ENCODE measurements at places on chromosomes 1 and 21.
A peak's percentile ranks its signal among the peaks of the same experiment; 100 is the strongest.

GRCh38 chr1:10193288-10193687, 17.1 kb upstream of the KIF1B start:
- no peak for DNase-seq

GRCh38 chr1:205449750-205450443, 5.9 kb downstream of the BLACAT1 start:
- DNase-seq = no peak

DNA sequence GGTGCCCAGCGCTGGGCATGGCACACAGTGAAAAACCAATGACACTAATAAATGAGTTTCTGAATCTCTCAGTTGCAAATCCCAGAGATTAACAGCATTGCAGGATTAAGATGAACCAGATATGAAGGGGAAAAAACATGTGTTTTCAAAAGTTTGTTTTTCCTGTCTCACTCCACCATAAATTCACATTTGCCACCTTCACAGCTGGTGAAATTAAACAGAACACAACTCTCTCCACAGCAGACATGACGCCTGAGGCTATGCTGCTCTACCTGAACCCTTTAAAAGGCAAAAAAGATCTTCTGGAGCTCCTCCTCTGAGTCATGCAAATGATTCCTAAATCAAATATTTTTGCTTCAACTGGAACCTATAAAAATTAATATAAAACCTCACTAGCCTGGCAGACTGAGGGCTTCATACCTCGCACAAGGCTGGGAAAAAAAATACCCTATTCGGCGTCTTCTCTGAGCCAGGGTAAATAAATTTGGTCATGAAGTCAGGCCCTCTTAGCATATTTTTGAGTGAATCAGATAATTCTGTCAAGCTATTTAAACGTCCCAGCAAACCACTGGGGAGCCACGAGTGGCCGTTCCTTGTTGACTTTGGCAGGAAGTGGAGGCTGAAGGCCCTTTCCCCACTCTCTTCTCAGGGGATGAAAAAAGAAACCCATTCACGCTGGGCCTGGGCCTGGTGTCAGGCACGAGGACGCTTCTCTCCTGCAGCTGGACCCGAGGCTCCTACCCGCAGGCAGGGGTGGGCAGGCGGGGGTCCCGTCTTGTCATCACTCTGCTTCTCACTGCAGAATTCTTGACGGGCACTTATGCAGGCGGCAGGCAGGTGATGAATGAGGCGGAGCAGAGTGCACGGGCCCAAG, 53.0 kb downstream of the DMRTB1 start:
- DNase-seq = no peak

- DNase-seq = no peak
Observed at GRCh38 chr1:246588159-246588721, 22.0 kb downstream of the CNST start.

- no peak for DNase-seq
Observed at GRCh38 chr1:1960480-1961196, 41.6 kb upstream of the TMEM52 start.

DNA sequence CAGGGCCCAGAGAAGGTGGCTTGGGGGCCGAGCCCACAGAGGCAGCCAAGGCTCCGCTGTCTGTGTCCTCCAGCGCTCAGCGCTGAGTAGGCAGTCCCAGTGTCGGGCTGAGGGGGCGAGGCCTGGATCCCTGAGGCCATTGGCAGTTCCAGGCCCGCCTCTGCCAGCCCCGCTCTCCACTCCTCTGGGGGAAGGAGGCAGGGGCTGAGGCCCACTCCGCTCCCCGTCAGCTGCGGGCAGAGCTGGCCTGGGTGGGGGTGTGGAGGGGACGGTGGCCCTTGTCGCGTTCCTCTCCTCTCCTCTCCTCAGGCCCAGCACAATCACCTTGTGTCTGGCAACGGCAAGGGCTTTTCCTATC, 132.8 kb downstream of the CASZ1 start:
- DNase-seq = no peak

DNA sequence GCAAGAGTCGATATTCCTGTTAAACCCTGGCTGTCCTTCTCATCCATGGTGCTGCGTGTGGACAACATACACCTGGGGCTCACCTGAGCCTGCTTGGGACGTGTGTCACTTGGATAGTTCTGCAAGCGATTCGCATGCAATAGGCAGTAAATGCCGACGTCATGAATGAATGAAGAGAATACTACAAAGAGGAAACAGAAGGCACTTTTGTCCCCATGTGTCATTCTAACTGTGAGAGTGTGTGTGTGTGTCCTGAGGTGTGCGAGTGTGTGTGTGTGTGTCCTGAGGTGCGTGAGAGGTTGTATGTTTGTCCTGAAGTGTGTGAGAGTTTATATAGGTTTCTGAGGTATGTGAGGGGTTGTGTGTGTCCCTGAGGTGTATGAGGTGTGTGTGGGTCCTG, 647 bp upstream of the TCP10L start:
- no peak for DNase-seq

GRCh38 chr1:153563991-153564390, 1.7 kb downstream of the S100A2 start:
- no peak for DNase-seq

- DNase-seq = no peak
Observed at GRCh38 chr1:211734359-211734758, 58.9 kb upstream of the NEK2 start.

DNA sequence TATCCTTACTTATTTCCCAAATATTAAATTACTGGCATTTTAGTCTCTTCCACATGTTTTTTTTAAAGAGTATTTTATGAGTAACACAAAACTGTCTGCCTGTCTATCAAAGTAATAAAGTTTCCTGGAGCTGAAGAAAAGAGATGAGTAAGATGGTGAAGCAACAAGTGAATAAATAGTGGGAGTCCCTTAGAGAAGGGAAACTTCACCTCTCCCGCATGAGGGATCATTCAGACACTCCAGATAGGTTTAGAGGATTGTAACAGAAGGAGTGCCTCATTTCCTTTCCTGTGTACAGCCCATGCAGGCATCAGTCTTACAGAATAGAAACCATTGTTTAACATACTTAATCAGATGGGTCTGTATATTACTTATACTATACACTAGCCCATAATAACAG, 205.7 kb downstream of the USP25 start:
- no peak for DNase-seq

DNA sequence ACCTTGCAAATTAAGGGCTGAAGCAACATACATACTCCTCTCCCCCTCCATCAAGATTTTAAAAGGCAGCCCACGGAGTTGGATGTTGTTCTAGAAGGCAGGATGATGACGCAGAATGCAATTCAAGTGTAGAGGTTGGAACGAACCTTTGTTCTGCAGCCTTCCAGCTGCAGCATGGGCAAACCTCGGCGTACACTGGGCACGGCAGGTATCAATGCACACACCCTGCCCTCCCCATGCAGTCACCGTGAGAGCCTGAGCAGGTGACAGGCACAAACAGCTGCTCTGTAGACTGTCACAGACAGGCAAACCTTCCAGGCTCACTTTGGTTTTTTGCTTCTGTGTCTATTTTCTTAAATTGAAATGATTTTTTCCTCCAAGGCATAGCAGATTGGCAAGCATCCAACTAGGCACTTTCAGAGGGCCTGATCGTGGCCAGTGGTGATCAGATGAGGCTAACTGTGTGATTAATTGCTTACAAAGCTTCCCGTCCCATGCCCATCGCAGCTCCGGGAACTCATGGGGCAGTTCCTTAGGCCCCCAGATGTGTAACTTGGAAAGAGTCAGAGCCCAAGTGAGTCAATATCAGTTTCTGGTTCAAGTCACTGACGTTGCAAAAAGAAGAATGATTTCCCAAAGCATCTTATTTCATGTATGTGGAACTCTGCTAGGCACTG, 82.3 kb downstream of the ITPKB start:
- DNase-seq = no peak

GRCh38 chr1:155174324-155175280, 953 bp downstream of the TRIM46 start:
- no peak for DNase-seq

DNA sequence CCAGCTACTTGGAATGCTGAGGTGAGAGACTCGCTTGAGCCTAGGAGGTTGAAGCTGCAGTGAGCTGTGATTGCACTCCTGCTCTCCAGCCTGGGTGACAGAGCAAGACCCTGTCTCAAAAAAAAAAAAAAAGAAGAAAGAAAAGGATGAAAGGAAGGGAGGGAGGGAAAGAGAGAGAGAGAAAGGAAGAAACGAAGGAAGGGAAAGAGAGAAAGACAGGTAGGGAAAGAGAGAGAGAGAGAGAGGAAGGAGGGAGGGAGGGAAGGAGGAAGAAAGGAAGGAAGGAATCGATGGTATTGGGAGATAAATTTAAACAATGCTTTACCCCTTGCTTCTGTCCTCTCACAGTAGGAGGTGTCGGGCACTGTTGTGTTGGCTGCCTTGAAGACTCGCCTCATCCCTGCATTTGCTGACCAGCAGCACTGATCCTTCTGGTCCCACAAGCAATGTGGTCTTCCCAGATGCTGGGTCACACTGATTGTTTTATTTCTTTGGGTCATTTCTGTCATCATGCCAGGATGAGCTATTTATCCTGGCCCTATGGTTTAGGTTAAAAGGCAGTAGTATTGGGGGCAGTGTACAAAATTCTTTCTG, 30.9 kb downstream of the GPR137B start:
- DNase-seq = no peak

GRCh38 chr1:180366371-180367068, 135.9 kb downstream of the ACBD6 start:
- DNase-seq = no peak

DNA sequence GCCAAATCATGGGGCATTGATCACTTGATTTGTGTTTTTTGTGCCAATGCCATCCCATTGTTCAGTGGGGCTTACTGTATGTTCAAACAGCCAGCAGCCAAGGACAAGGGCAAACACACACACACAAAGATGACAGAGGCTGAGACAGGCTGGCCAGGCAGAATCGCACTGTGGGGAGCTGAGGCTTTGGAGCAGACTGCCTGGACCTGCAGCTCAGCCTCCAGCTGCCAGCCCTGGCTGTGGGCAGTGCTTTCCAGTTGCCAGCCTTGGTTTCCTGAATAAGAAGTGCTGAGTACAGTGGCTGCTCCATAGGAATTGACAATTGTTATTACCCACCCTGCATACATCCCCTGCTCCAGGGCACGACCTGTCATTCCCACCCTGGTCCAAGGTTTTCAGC, 16.9 kb upstream of the PCP4 start:
- no peak for DNase-seq

- no peak for DNase-seq
Observed at GRCh38 chr1:70290218-70290617, 64.3 kb downstream of the ANKRD13C start.

DNA sequence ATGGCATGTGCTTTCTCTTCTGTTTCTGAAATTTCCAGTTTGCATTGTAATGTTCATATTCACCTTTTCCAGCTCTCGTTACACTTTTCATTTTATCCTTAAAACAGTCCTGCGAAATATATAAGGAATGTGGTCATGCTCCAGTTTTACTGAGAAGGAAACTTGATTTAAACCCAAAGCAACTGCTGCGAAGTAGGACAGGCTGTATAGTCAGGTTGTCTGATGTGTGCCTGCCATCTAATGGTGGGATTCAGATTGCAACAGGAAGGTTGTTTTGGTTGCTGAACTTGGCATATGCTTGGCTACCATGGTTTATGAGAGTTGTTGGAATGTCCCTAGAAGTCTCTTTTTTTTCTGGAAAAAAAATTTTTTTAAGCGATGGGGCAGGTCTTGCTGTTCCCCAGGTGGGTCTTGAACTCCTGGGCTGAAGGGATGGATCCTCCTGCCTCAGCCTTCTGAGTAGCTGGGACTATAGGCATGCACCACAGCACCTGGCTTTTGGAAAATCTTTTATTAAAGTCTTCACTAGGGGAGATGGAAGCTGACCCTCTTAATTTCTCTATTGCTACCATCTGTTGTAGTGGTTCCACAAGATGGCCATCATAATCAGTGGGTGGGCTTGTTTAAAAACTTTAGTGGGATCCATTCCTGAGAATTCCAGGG, 86.9 kb downstream of the UCK2 start:
- peak; percentile 70 for DNase-seq

DNA sequence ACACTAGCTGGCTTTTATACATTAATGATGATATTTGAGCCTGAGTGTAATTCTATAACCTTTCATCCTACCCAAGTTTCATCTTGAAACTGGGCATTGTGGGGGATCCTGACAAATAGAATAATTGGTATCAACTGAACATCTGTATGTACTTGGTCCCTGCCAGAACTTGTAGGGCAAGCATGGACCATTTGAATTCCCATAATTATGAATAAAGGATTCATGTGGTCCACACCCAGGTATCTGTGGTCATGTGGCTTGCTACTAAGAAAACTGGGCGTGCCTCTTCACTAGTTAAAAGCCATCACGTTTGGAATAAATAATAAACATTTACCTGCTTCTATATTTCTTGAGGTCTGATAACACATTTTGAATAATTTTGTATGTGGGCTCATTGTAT, 20.6 kb upstream of the VTCN1 start:
- DNase-seq = no peak

DNA sequence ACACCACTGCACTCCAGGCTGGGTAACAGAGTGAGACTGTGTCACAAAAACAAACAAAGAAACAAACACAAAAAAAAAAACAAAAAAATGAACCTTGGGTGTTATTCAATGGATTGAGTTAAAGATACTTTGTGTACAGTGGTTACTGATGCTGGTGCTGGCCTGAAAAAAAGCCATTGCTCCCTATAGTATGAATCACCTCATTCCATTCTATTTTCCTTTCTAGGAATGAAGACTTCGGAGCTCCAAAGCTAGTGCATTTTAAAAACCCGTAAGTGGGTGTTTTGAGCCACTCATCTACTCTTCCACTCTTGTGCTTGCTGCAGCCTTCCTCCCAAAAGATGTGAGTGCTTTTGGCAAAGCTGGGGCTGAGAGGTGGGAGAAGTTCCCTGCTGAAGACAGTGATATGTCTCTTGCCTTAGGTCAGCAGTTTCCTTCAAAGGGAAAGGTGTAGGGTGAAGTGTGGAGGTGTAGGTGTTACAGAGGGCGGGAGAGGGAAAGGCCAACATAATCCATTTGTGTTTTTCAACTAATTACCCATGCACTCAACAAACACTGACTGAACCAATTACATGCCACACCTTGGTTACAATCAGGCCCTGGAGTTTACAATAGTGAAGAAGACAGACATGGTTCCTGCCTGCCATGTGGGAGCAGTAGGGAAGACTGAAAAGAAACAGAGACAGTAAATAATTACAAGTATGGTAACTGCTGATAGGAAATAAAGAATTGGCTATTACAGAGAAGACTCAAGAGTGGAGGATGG, 55.0 kb upstream of the SERBP1 start:
- DNase-seq = no peak

DNA sequence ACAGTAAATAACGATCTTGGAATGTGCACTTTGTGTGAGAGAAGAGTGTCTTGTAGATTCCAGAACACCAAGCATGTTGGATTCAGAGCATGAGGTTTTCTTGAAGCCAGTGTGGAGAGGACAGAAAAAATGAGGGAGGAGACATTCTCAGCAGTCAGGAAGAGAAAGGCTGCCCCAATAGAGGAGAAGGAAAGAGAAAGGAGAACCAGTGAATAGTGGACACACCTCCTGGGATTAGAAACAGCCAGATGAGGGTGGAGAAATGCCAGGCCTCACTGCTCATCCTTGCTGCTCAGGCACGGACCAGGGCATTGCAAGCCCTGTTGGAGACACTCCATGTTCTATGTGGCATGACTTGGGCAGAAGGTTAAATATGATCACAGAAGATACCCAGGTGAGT, 69.0 kb upstream of the KAZN start:
- no peak for DNase-seq

GRCh38 chr21:18334066-18334465, 69.5 kb downstream of the TMPRSS15 start:
- DNase-seq = no peak

GRCh38 chr1:117182319-117182718, 28.4 kb downstream of the VTCN1 start:
- no peak for DNase-seq

- no peak for DNase-seq
Observed at GRCh38 chr1:218659911-218660677, 315.0 kb downstream of the TGFB2 start.

GRCh38 chr1:167184081-167184480, 36.6 kb upstream of the POU2F1 start:
- DNase-seq = no peak
